Metanephros (tissue), 2 donors: ENCODE measurements at places on chromosomes 13 and 19. TPM values are rescaled to one million over a fixed set of nuclear protein-coding genes. Genes with fewer than 3 reads are reported as not detected.

The NFKBIB gene
- total RNA-seq, result 11.9 TPM

The CCDC61 gene
- total RNA-seq, result 12.9 TPM

The RNF17 gene
- total RNA-seq, result not detected

The LILRB3 gene
- total RNA-seq, result 18.0 TPM

The C1QTNF9B gene
- total RNA-seq, result not detected
